CD8-positive, alpha-beta T cell (primary cell): ENCODE measurements at places on chromosomes 2 and 18.

DNA sequence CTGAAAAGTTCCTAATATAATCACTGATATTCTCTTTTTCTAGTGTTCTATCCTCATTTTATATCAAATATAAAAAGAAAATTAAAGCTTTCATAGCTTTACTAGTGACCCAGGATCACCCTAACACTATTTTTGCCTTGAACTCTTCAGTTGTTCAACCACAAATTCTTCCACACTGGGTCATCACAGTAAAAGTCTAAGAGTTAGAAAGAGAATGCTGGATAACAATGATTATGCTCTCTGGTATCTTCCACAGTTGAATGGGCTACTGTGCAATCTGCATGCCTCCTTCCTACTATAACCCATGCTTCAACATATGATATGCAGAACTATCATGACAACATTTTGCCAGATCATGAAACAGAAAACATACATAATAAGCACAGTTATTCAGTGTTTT, 32.3 kb downstream of the CHN1 start:
- no peak for DNase-seq

GRCh38 chr2:46393865-46394264, 85.5 kb upstream of the TMEM247 start:
- DNase-seq: no peak

GRCh38 chr2:217859926-217860325, 142.9 kb downstream of the TNS1 start:
- DNase-seq: no peak

- no peak for DNase-seq
Observed at GRCh38 chr2:17136877-17137276, 381.4 kb downstream of the RAD51AP2 start.

GRCh38 chr2:119679526-119679837, 481 bp downstream of the TMEM177 start:
- DNase-seq: no peak

GRCh38 chr18:73594749-73595148, 552.9 kb downstream of the FBXO15 start:
- DNase-seq: no peak

DNA sequence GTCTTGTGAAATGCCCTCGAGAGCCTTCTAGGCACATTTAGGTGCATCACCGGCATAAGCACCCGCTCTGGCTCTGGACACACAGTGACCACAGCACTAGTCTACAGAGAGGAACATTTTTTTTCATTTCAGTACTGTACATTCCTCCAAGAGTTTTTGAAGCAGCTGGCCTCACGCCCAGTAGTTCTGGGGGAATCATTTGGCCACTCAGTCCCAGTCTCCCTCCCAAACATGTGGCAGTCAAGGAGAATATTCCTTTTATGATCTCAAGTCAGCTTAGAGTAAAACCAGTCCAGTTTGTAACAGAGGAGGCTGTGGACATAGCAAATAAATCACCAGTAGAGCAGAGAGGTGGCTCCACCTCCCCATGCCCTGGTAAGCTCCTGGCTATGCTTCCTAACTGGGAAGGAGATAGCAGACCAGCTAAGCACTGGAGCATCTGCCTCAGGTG, 48.1 kb downstream of the KCNE4 start:
- no peak for DNase-seq
